ENCODE measurements at places on chromosomes 6 and 20. TPM values are rescaled to one million over a fixed set of nuclear protein-coding genes. Genes with fewer than 3 reads are reported as not detected.

PTPRT gene
- total RNA-seq, result not detected

TFAP2D gene
- total RNA-seq, result not detected

KCNK16 gene
- total RNA-seq, result not detected

IP6K3 gene
- total RNA-seq, result not detected

- no peak for DNase-seq
Observed at GRCh38 chr20:46122516-46123481, 4.7 kb downstream of the CD40 start.

DNA sequence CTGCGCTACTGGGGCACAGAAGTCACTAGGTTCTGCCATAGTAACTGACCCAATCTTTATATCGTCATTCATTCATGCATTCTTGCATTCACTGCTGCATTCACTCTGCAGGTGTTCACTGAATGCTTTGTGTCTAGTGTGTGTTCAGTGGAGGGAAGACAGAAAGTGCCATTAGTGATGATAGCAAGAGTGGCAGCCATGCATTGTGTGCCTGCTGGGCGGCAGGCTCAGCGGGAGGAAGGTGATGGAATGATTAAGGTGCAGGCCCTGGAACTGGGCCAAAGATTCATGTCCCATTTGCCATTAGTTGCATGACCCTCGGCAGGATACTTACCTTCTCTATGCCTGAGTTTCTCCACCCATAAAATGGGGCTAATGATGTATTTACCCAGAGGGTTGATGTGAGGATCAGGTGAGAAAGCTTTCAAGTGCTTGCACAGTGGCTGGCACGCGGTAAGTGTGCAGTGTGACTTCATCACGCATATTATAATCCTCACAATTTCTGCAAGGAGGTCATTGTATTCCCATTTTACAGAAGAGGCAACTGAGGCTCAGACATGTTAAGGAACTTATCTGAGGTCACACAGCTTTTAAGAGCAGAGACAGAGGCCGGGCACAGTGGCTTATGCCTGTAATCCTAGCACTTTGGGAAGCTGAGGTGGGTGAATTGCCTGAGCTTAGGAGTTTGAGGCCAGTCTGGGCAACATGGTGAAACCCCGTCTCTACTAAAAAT is 40.1 kb downstream of the ITPR3 start:
- DNase-seq, result no peak

DNA sequence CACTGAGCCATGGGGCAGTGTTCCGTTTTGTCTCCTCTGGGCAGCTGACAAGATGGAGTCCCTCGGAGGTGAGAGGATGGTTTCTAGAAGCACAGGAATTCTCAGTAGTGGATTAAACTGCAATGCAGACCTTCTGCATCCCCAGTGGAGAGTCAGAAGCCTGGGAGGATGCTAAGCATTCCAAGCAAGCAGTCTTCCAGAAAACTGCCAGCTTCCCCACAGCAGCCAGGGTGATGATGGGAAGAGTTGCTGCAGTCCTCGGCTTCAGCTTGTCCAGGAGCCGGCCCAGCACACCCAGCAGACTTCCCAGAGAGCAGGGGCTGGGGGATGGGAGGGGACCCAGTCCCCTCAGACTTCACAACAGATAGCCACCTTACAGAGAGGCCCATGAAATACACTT is 163.6 kb downstream of the LY86 start:
- no peak for DNase-seq

DNA sequence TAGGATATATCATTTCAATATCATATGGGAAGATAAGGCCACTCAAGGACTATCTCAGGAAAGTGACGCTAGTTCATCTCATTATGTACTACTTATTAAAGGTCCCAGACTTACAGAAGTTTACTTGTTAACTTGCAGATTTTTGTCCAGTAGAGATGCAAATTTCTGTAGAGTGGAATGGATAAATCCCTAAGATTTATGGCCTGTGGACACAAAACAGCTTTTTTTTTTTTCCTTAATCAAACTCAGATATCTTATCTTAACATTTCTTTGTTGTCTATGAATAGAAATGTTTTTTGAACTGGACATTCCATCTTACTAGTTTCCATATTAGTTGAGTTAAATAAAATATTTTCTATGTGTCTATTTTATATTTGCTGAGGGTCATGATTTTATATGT is 110.5 kb upstream of the MAP7 start:
- DNase-seq, result no peak

- no peak for DNase-seq
Observed at GRCh38 chr6:80156221-80156620, 49.8 kb downstream of the BCKDHB start.
